ENCODE measurements at places on chromosomes 16 and 17.
A peak's percentile ranks its signal among the peaks of the same experiment; 100 is the strongest.

GRCh38 chr17:3835410-3836229 is 10.4 kb downstream of the NCBP3 start:
- no peak for DNase-seq

DNA sequence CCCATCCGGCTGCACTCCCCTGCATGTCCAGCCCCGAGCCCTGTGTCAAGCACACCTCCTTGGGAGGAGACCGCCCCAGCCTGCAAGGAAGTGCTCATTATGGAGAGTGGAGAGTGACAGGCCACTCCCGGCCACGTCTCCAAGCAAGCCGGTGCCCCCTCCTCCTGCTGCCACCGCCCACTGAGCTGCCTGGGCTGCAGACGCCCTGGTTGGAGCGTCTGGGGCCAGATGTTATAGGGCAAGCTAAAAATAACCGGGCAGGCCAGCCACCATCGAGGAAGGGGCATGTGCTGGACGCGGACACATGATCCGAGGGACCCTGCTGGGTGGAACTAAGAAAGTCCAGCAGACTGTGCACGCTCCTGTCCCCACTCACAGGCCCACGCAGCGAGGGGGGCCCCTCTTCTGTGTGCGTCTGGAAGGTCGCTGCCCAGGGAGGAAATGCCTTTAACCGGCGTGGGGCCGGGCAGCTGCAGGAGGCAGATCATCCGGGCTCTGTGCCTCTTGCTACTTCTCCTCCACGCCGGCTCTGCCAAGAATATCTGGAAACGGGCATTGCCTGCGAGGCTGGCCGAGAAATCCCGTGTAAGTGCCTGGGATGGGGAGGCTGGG is at the start of gene WFDC1:
TSS of gene WFDC1 (plus strand) at position 348 of the 612 bp plus-strand sequence. CDS start at position 442, 94 bp downstream.
- peak; percentile 57 for DNase-seq

GRCh38 chr16:58494981-58495520 is 4.9 kb upstream of the NDRG4 start:
- DNase-seq, result peak; percentile 94

DNA sequence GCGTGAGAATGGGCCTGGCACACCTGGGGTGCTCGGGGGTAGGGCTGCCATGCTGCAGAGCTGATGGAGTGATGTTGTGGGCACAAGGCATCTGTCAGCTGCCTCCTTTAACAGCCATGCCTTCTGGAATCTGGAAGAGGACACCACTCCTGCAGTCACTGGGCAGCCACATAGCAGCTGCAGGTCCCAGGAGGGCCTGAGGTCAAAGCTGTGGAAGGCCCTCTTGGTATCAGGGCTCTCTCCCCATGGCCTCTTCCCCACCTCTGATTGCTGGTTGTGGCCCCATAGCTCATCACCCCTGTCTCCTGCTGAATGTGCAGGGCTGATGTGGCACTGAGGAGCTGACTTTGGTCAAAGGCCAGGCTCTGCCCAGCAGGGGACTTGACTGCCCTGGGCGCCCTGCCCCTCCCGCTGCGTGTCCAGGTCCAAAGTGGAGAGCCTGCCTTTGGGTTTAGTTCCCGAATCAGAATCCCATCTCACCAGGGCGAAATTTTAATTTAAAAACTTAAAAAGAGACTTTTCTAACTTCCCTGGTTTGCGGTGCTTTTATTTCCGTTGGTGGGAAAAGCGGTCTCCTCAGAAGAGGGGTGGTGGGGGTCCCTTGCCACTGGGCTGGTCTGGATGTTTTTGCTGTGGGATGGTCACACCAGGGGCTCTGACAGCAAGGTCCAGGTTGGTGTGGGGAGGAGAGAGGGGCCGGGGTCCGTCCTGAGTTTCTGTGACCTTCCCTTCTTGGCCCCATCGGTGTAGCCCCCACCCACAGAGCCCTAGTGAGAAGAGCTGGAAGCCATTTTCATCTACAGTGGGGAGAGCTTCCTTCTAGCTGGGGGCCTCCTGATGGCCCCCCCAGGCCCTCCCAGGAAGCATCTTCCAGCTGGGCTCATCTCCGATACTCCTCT is 5.9 kb downstream of the UBALD2 start:
- DNase-seq, result no peak

GRCh38 chr17:69499318-69499717 is 84.8 kb downstream of the MAP2K6 start:
- no peak for DNase-seq

- no peak for DNase-seq
Observed at GRCh38 chr17:3547628-3548027, 10.0 kb downstream of the TRPV3 start.

- DNase-seq, result peak; percentile 78
Observed at GRCh38 chr17:82297280-82297713, 20.1 kb downstream of the CD7 start.

GRCh38 chr17:35052241-35052610 is 11.3 kb downstream of the RFFL start:
- no peak for DNase-seq

- DNase-seq, result no peak
Observed at GRCh38 chr16:27414788-27415431, 12.9 kb downstream of the IL21R start.

GRCh38 chr16:77335652-77336234 is 99.1 kb downstream of the ADAMTS18 start:
- DNase-seq, result no peak

- no peak for DNase-seq
Observed at GRCh38 chr16:65675161-65675560, 553.3 kb upstream of the CDH11 start.

GRCh38 chr17:73841431-73842060 is 197.3 kb upstream of the SDK2 start:
- DNase-seq, result no peak

- no peak for DNase-seq
Observed at GRCh38 chr17:78214706-78215061, 631 bp downstream of the BIRC5 start.

GRCh38 chr17:40349895-40350688 is 14.4 kb downstream of the GJD3 start:
- DNase-seq, result no peak

- no peak for DNase-seq
Observed at GRCh38 chr16:70345840-70346239, 863 bp upstream of the DDX19A start.

Data from dorsolateral prefrontal cortex (tissue), 122 donors.